ENCODE measurements at places on chromosomes 7 and 10.

GRCh38 chr10:51669041-51669440 lies 30.4 kb downstream of the CSTF2T start:
- DNase-seq: no peak

- DNase-seq: no peak
Measured at GRCh38 chr10:93062514-93063143, 2.0 kb downstream of the CYP26C1 start.

DNA sequence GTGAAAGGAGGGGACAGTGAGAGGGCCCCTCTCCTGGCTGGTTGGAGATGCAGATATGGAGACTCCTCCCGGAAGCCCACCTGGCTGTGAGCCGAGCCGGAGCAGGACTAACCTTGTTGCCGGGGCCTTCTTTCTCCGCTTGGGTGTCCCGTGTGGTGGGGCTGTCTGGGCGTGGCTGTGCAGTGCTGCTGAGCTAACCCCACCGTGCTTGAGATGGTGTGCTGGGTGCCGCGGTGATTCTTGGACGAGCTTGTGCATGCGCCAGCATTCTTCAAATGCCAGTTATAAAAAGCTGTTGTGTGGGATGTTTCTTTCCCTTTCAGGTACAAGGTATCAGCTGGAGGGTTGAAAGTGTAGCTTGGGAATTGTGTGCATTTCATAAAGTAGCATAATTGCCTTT lies 48.8 kb downstream of the DAGLB start:
- no peak for DNase-seq

DNA sequence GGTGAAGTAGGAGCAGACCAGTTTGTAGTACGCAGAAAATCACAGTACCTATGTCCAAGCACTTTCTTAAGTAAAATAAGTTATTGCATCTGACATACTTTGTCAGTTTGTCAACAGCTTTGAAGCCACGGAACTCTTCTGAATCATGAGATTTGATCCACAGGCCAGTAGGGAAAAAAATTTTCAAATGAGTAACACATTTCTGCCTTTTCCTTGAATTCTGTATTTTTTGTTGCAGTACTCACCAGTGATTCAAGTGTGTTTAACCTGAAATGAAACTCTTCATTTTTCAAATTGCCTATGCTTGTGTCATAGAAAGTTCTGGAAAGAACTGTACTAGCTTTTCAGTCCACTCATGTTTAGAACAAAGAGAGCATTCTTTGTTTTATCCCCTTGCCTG lies 337.7 kb downstream of the GATA3 start:
- no peak for DNase-seq
